AG20443 (cell line): ENCODE measurements at places on chromosomes 5 and 9.

DNA sequence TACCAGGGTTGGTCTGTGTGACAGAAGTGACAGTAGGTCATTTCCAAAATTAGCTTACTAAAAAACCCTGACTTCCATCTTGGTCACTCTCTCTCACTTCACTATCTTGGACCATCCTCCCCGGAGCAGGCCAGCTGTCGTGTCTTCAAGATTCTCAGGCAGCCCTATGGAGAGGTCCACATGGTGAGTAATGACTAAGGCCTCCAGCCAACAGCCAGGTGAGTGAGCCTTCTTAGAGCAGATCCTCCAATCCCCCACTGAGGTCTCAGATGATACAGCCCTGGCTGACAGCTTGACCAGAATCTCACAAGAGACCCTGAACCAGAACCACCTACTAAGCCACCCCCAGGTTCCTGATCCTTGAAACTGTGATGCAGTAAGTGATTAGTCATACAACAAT lies 92.0 kb downstream of the DCP2 start:
- peak; percentile 27 for DNase-seq

GRCh38 chr9:131738293-131739132 lies 1.4 kb downstream of the RAPGEF1 start:
- no peak for DNase-seq

GRCh38 chr9:29685531-29685930 lies 2112.2 kb upstream of the C9orf72 start:
- DNase-seq: no peak

DNA sequence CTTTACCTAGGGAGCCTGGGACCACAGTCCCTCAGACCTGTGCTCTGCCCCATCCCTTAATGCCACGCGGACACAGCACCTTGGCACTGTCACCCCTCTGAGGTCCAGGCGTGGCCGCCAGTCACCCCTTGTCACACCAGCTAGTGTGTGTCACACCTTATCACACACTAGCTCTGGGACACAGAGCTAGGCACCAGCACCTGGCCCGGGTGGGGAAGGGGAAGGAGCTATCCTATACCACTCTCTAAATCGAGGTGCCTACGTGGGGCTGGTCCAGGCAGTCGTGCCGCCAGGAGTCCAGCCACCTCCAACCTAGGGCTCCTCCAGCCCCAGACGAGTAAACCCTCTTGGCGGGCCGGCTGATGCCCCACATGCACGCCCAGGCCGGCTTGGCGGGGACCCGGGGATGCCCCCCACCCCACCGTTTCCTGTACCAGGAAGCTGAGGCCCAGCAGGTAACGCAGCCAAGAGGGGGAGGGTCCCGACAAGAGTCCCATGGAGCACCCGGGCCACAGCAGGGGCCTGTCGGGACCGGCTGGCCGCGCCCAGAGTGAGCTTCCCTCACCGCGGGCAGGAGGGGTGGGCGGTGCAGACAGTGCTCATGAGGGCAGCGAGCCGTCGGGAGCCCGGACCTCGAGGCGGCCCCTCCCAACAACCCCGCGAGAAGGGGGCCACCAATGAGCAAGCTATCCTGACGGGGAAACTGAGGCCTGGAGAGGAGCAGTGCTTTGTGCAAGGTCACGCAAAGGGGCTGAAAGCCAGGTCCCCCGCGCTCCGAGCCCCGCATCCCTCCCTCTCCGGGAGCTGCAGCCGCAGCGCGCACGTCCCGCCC lies 550 bp downstream of the CORO2A start:
- peak; percentile 39 for DNase-seq

DNA sequence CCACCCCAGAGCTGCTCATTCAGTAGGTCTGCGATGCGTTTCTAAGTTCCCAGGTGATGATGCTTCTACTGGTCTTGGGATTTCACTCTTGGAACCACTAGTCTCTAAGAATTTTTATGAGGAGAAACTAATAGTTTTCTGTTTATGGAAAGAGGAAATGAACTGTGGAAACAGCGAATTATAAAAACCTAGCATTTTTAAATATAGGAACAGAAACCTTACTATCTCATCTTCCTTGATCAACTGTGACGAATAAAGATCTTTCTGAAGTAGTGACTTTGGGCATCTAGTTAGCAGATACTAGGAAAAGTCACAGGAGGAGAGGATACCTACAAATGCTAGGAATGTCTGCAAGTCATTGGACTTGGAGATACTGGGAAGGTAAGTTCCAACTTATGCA lies 376.8 kb upstream of the RFX3 start:
- DNase-seq: no peak

DNA sequence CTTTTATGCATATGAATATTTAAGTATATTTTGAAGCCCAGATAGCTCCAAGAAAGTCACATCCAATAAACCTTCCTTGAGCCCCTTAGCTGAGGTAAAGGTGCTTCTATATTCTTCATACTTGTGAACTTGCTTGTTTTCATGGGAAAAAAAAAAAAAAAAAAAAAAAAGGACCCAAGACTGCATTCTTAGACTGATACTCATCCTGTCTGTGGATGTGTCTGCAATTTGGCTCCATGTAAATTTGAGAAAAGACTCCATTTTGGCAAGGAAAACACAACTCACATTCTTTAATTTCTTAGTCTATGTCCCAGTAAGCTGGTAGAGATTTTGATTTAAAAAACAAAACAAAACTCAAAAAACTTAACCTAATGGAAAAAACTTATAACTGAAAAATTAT lies 238.3 kb downstream of the FBXL17 start:
- peak; percentile 73 for DNase-seq

DNA sequence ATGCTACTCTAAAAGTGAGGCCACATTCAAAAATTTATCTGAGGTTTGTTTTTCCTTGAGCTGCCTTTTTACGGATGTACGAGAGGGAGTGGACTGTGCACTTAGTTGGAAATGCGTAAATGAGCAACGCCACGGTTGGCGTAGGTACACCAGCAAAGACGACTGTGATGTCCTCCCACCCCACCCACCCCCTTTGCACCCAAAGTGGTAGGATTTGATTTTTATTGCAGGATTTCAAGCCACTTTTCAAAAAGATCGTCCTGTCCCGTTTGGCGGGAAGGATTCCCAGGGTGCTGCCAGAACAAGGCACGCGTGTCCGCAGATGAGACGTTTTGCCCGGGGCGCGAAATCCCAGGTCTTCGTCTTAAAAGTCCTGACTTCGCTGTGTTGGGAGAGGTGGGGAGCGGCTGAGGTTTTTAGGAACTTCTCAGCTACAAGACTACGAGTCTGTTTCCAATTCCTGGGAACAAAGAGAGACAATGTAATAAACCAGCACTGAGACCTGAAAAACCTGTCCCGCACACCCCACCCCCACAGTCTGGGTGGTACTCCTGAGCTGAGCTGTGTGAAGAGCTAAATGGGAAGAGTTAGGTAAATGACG lies 1.0 kb upstream of the TLE1 start:
- peak; percentile 13 for DNase-seq

GRCh38 chr9:112050544-112051475 lies 124.3 kb downstream of the SUSD1 start:
- peak; percentile 81 for DNase-seq

- DNase-seq: no peak
Observed at GRCh38 chr5:61701877-61702602, 370.0 kb downstream of the ZSWIM6 start.

- DNase-seq: peak; percentile 76
Observed at GRCh38 chr9:124784509-124784908, 7.6 kb downstream of the OLFML2A start.

GRCh38 chr5:179242676-179243075 lies 102.6 kb downstream of the ADAMTS2 start:
- DNase-seq: no peak

- DNase-seq: no peak
Observed at GRCh38 chr5:61730866-61731265, 398.8 kb downstream of the ZSWIM6 start.

DNA sequence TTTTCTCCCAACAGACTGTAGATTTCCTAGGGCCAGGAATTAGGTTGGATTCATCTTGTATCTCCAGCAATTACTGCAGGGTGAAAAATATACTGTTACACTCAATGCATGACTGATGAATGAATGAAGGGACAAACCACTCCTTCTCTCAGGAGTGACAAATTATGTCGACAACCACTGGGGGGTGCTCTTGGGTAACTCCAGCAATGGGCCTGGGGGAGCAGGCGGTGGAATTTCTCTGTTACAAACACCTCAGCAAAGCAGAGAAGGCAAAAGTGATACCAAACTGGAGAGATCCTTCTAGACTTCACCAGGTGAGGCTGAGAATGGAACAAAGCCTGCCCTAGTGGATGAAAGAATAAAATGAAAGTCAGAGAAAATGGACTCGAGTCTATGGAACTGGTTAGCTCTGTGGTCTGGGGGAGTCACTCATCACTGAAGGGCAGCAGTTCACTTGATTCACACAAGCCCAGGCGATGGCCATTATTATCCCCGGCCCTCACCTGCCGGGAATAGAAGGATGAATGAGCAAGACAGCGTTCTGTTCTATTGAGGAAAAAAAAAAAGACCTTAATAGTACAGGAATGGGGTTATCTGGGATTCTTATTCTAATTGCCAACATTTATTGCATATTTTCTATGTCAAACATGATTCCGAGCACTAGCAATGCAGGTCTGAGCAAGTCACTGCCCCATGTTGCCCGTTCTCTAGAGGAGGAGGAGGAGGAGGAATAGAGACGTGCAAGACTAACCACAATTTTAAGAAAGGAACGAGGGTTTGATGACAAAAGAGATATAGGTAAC lies 341.1 kb downstream of the ASTN2 start:
- DNase-seq: peak; percentile 16

- DNase-seq: no peak
Observed at GRCh38 chr9:105700668-105701067, 6.3 kb downstream of the TMEM38B start.

DNA sequence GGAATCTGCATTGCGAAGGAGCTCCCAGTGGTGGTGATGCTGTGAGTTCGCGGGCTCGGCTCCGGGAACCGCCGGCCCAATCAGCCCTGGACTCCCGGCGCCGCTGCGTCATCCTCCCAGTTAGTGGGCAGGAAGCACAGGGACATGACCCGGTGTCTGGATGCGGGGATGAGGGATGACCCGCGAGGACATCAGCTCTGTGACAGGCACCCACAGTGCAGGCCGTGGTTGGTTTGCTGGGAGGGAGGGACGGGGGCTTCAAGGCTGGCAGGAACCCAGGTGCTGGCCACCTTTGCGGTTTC lies 996 bp downstream of the NXNL2 start:
- DNase-seq: peak; percentile 66

- DNase-seq: peak; percentile 22
Observed at GRCh38 chr9:91611582-91611981, 187.9 kb upstream of the NFIL3 start.

DNA sequence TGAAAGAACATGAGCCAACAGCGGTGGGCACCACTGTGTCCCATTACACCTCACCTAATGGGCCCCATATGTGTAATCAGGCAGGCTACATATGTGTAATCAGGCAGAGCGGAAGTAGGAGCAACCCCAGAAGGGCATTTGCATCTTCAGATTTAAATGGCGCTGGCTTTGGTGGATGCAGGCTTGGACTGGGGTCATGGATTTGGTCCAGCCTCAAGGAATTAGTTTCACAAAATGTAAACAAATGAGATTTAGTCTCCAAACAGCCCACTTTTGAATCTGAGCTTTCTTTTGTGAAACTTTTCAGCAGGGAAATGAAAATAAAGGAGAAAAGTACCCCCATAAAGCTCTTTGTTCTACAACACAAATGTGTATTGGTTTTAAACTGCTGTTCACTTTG lies 161.3 kb downstream of the LPAR1 start:
- DNase-seq: no peak

GRCh38 chr9:134396258-134396742 lies 70.0 kb downstream of the RXRA start:
- DNase-seq: no peak

GRCh38 chr5:141494761-141495452 lies 6.0 kb downstream of the PCDHGC5 start:
- no peak for DNase-seq

GRCh38 chr9:114097613-114098020 lies 1.5 kb downstream of the KIF12 start:
- DNase-seq: no peak

- no peak for DNase-seq
Observed at GRCh38 chr5:141574122-141574510, 44.7 kb downstream of the DIAPH1 start.

DNA sequence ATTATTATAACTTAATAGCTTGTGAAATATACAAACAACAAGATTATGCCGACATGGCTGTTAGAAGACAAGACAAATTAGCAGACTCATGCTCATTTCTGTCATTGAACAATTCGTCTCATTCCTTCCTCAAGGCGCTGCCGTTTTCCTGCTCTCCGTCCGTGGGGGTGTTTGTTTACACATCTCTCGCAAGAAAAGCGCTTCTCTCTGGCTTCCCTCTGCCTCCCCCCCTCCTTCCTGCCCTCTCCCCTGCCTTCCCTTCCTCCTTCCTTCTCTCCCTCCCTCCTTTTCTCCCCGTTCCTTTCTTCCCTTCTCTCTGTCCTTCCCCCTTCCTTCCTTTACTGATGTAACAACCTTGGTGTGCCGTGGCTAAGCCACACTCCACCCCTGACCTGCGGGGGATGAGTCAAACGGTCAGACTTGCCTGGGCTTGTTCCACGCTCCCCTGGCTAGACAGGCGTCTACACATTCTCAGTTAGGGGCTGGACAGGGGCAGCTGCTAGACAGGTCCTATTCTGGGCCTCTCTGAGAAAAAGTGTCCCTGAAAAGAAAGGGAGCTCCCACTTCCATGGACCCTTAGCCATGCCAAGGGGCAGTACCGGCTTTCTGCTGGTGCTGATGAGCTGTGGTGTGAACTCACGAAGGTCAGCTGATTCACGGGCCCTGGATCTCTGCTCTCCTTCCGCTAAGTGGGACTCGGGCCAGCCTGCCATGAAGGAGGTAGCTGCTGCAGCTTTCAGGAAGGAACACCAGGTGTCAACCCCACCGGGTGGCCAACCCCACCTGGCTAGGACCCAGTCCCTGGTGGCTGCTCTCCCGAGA lies 32.0 kb upstream of the SPTLC1 start:
- peak; percentile 79 for DNase-seq

DNA sequence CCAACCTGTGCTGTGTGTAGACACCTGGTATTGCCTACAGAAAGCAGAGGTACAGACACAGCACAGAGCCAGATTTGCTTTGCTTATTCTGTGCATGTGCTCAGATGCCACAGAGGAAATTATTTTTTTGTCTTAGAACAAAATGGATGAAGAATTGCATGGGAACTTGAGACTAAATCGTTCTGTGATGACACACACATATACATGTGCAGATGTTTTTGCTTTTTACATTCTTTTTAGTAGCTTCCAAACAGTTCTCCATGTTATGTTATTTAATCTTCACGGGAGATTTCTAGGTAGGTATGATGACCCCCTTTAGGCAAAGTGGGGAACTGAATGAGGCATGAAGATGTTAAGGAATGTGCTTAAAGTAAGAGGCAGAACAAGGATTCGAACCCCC lies 221.5 kb upstream of the PANK3 start:
- no peak for DNase-seq

DNA sequence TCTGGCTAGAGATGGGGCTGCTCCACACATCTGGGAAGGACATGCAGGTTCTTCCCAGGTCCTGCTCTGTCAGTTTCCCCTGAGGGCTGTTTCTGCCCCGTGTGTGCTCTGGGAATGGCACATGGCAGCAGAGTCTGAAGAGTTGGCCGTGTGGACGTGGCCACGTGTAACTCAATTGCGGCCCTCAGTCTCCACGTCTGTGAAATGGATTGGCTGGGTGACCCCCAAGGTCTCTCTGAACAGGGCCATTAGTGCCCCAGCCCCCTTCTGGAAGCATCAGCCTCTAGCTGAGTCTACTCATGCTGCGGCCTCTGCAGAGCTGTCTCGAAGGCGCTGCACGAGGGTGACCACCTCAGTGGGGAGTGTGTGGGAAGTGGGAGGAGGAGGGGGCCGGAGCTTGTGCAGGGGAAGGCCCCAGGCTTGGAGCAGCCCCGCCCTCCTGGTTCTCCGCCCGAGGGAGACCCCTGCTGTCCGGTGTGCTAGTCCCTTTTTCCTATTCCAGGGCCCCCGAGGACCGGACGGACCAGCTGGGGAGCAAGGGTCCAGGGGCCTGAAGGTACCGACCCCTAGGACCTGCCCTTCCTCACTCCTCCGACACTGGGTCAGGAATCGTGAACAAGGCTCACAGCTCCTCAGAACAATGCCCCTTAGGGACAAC lies 58.9 kb upstream of the ORM1 start:
- DNase-seq: no peak
